Stimulated activated CD4-positive, alpha-beta T cell treated with anti-CD3 and anti-CD28 coated beads, Interleukin-1b, Interleukin-23, amount 100 ng/mL, for 1 hour (primary cell): ENCODE measurements at places on chromosomes 4 and X.
A peak's percentile ranks its signal among the peaks of the same experiment; 100 is the strongest.

GRCh38 chr4:64718091-64718490 is 308.8 kb upstream of the TECRL start:
- DNase-seq: no peak

- no peak for DNase-seq
Measured at GRCh38 chrX:111375747-111376146, 36.2 kb downstream of the DCX start.

DNA sequence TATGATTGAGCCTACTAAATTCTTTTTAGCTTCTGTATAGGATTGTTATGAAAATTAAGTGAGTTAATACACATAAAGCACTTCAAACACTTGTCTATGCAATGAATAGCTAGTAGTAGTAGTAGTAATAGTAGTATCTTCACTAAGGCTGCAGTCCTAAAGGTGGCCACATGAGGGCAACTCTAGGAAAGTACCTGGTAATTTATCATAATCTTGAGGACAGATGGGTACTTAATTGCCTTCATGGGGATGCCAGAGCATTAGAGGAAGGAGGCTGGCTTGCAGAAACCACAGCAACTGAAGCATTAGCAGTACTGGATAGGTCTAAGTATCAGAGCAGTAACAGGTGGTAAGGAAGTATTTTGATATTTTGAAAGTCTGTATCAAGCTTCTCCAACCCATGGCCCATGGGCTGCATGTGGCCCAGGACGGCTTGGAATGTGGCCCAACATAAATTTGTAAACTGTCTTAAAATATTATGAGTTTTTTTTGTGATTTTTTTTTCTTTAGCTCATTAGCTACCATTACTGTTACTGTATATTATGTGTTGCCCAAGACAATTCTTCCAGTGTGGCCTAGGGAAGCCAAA is 17.3 kb downstream of the NIPAL1 start:
- peak; percentile 42 for DNase-seq

GRCh38 chr4:126051689-126052424 is 737.1 kb downstream of the FAT4 start:
- no peak for DNase-seq

GRCh38 chrX:26925088-26925487 is 538.1 kb downstream of the PPP4R3C start:
- DNase-seq: no peak

GRCh38 chr4:56628592-56628991 is 52.5 kb downstream of the HOPX start:
- DNase-seq: no peak

DNA sequence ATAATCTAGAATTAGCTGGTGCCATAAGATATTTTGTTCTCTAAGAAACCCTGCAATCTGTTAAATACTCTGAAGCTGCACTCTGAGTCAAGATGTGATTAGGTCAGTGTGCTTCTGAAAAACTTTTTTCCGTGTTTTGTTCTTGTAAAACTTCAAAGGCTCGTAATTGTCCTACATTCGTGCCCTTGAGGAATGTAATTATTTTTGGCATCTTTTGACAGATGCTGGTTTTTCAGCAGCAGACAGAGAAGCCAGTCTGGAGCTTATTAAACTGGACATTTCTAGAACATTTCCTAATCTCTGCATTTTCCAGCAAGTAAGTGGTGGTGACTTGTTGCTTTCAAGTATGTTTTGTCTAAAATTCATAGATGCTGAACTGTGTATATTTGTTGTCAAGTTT is 36.8 kb upstream of the TADA2B start:
- no peak for DNase-seq
